ENCODE measurements at places on chromosomes 1 and 21.
A peak's percentile ranks its signal among the peaks of the same experiment; 100 is the strongest.

GRCh38 chr1:204577794-204578478 is 61.7 kb downstream of the MDM4 start:
- peak overlapping the region; percentile 68 for H3K27ac ChIP-seq
- no peaks in the 10 kb centered on the region for H3K27me3 ChIP-seq
- H3K36me3 ChIP-seq: peaks cover 19% of the 10 kb centered on the region
- no peak for DNase-seq
- H3K4me1 ChIP-seq: no peaks in the 10 kb centered on the region
- no peak overlapping the region for H3K4me3 ChIP-seq

DNA sequence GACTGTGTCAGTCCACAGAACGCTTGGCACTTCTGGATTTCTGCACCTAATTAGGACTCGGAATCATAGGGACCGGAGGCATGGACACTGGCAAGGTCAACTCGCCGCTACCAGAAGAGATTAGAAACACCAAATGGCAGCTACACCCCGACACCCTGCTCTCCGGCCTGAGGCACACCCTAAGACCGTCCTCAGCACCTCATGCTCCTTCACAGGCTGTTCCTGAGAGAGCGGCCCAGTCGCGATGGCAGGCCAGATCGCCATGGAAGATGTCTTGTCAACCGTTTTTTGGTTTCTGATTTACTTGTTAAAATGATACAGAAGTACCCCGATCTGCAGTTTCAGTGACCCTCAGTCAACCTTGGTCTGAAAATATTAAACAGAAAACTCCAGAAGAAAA is 46.8 kb downstream of the NPHP4 start:
- no peaks in the 10 kb centered on the region for H3K36me3 ChIP-seq
- no peak overlapping the region for H3K4me3 ChIP-seq
- H3K27ac ChIP-seq: no peak overlapping the region

GRCh38 chr1:8989821-8990220 is 36.4 kb downstream of the SLC2A7 start:
- DNase-seq: no peak
- H3K27ac ChIP-seq: no peak overlapping the region
- H3K27me3 ChIP-seq: peaks cover 3% of the 10 kb centered on the region
- no peak overlapping the region for H3K4me3 ChIP-seq
- H3K4me1 ChIP-seq: peaks cover 24% of the 10 kb centered on the region
- no peaks in the 10 kb centered on the region for H3K36me3 ChIP-seq

GRCh38 chr1:2031546-2032540 is 12.7 kb downstream of the GABRD start:
- no peak overlapping the region for H3K4me3 ChIP-seq
- no peaks in the 10 kb centered on the region for H3K4me1 ChIP-seq
- H3K27me3 ChIP-seq: peaks cover 51% of the 10 kb centered on the region
- no peaks in the 10 kb centered on the region for H3K36me3 ChIP-seq
- H3K27ac ChIP-seq: no peak overlapping the region
- no peak for DNase-seq

DNA sequence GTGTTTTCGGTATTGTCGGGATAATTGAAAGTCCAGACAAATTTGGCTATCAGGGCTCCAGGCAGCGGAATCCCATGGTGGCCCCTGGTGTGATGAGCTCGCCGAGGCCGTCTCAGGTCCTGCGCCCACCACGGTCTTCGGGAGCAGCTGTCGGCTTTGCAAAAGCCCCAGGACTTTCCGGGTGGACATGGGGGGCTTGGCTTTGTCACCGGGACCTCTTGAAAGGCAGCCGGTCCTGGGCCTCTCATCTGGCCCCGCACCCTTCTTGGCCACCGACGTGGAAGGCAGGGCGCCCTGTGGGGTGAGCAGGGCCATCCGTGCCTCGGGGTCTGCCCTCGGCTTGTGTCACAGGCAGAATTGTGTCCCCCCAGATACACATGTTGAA is 87.1 kb upstream of the ACTRT2 start:
- H3K4me3 ChIP-seq: no peak overlapping the region
- H3K27me3 ChIP-seq: no peaks in the 10 kb centered on the region
- DNase-seq: no peak
- H3K27ac ChIP-seq: no peak overlapping the region
- H3K4me1 ChIP-seq: no peaks in the 10 kb centered on the region

GRCh38 chr21:41678924-41679318 is 87.9 kb downstream of the RIPK4 start:
- peaks cover 38% of the 10 kb centered on the region for H3K27me3 ChIP-seq
- no peak for DNase-seq
- no peak overlapping the region for H3K4me3 ChIP-seq
- H3K27ac ChIP-seq: no peak overlapping the region
- no peaks in the 10 kb centered on the region for H3K36me3 ChIP-seq

All from T-cell (primary cell).